ENCODE measurements at places on chromosomes 7 and 10.

- DNase-seq = no peak
Measured at GRCh38 chr10:62018131-62018911, 116.8 kb downstream of the ARID5B start.

DNA sequence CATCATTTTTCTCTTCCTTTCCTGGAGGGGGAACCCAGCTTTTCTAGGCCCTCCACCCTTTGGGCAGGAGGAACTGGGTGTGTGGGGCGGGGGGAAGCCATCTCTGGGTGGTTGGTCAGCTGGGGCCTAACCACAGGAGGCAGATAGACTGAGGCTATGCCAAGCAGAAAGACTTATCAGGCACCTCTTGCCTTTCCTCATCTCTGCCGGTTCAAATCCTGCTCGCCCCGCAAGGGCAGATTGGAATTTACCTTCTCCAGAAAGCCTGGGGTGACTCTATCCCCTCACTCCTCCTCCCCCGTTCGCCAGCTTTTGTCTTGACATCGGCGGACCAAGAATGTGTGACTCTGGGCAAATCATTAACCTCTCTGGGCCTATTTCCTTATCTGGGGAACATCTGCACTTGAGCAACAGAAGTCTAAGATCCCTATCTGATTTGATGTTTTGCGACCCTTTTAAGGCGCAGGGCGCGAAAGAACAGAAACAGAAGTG is 584 bp upstream of the GARS1 start:
- DNase-seq = peak; percentile 34

GRCh38 chr10:17022896-17023295 is 106.7 kb downstream of the CUBN start:
- no peak for DNase-seq

DNA sequence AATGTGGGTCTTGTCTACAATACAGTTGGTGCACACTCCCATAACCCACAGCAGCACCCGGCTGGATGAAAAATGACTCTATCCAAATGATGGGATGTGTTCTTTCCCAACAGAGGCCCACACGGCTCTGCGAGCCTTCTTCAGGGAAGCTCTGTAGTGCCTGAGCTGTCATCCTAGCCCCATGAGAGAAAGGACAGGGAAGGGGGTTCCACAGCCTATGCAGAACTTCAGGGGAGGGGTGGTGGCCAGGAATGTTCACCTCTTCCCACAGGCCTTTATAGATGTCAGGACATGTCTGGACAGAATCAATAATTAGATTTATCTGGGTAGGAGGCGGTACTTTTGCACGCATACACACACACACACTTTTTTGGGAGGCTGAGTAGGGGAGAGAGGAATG is 109.0 kb downstream of the JCAD start:
- DNase-seq = no peak

GRCh38 chr7:50851451-50851850 is 68.8 kb upstream of the GRB10 start:
- DNase-seq = no peak

GRCh38 chr10:89553064-89553734 is 17.8 kb upstream of the SLC16A12 start:
- DNase-seq = no peak

DNA sequence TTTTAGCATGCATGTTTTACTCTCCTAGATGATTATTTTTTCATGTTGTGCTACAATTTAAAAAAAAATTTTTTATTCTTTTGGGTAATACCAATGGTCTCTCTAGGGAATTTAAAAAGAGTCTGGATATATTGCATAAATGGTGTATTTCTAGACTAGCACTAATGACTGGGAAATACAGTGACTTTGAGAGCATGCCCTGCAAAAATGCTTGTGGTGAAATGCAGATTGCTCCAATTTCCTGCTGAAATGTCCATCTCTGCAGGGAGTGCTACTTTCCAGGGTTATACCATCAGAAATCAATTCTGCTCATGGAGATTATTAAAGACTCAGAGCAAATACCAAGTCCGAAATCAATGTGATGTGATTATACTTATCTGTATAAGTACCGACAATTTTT is 186.1 kb downstream of the PRKG1 start:
- no peak for DNase-seq

- DNase-seq = peak; percentile 34
Measured at GRCh38 chr7:66837007-66837406, 84.0 kb upstream of the TMEM248 start.

- no peak for DNase-seq
Measured at GRCh38 chr7:91330191-91330808, 66.1 kb downstream of the FZD1 start.

DNA sequence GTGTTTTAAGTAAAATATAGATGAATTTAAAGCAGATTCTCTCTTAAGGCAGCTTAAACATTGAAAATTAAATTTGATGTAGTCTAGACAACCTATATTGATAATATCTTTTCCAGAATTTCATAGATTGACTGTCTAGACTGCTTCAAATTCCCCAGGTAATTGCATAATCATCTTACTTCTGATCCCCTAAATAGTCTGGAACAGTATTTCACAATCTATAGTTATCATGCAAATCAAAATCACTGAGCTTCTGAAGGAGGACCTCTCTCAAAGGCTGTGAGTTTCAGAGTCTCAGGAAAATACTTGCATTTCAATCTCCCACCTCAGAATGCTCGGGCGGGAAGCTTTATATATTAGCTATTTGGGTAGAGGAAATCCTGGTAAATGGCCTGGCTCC is 87.3 kb downstream of the SEMA3A start:
- DNase-seq = no peak

GRCh38 chr10:132542819-132543218 is 5.2 kb downstream of the INPP5A start:
- no peak for DNase-seq

GRCh38 chr10:10564081-10564794 is 453.4 kb upstream of the CELF2 start:
- DNase-seq = no peak

DNA sequence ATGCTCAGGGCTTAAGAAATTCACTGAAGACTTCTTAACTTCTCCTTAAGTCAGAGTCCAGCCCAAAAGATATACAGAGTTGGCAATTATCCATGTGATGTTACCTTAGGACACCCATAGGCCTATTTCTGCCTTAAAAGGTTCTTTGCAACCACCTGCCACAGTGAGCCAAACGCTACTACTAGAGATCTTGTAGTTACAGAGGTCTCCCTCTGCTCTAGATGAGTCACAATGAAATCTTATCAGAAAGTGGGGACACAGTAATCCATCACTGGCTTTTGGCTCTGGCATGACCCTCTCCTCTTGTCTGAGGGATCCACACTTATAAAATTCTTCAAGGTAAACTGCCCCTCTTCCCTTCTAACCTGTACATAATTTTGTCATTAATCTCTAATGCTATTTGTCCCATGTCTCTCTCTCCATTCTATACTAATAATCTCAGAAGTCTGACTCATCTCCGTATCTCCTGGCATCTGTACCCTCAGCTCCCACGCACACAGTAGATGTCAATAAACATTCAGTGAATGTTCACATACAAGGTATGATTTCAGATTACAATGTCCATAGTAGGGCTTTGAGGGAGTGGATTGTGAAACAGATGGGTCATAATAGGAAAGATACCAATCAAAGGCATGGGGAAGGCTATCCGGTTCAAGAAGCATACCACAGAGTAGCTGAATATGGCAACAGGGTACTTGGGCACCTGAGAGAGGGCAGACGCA is 112.1 kb downstream of the SGMS1 start:
- DNase-seq = no peak

DNA sequence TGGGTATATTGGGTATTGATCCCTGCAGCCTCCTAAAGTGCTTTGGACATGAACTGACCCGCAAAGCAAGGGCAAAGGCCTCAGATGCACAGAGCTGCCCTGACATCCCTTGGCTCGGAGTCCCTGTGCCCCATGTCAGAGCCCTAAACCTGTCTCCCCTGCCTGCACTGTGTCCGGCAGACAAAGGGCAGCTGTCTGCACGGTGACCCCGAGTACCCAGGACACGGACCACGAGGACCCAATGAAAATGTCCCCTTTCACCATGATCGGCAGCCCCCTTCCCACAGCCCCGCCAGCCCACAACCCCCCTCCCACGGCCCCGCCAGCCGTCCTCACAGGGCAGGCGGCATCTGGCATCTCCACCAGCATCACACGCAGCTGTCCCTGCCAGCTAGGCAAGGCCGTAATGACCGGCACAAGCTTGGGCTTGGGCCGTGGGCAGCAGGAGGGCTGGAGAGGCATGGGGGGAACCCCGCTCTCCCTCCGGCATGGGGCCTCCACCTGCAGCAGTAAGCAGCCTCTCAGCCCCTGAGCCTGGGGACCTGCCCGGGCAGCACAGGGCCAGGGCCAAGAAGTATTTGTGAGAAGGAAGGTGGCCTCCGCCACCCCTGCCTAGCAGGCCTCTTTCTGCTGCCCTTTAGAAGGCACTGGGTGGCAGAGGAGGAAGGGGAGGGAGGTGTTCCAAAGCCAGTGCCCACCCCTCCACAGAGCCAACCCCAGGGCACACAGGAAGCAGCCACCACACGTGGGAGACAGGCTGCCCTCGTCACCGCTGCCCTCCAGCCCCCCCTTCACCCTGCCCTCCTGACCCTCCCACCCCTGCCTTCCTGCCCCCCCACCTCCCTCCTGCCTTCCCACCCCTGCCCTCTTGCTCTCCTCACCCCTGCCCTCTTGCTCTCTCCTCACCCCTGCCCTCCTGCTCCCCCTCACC is 10.1 kb downstream of the NUDT1 start:
- DNase-seq = no peak

- DNase-seq = no peak
Measured at GRCh38 chr10:74500026-74500704, 326.2 kb upstream of the KAT6B start.

DNA sequence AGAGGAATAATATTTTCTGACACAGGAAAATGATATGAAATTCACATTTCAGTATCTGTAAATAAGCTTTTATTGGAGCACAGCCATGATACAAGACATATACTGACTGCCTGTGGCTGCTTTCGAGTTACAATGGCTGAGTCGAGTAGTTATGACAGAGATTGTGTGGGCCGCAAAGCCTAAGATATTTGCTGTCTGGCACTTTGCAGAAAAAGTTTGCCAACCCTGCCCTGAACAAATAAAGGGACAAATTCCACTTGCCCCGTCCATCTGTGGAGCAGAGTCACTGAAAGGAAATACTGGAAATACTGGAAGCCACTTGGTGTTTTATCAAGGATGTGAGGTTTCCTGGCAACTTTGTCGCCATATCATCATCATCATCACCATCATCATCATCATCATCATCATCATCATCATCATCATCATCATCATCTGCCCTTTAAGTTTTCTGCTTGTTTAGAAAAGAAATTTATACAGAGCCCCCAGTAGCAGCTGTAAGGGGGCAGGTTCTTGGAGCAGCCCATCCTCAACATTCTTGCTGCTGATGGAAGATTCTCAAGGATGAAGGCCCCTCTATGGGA is 85.8 kb downstream of the TCF7L2 start:
- no peak for DNase-seq

- no peak for DNase-seq
Measured at GRCh38 chr10:58206251-58206650, 61.4 kb downstream of the IPMK start.

DNA sequence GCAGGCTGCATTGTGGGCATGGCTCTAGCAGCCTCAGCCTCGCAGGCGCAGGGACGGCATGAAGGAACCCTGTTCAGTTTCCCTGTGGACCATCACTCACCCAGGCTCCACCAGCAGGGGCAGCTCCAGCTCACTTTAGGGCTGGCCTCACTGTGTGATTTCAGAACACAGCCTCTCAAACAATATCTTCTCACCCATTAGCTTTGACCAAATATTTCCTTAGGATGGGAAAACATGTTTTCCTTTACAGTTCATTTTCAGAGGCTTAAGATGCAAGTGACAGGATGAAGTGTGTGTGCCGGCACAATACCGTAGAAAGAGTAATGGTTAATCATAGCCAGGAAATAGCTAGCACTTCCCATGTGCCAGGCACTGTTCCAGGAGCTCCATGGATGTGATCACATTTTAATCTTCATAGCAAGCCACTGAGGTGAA is 58.2 kb downstream of the LANCL2 start:
- DNase-seq = no peak

GRCh38 chr10:26914898-26915297 is 54.1 kb upstream of the ABI1 start:
- no peak for DNase-seq

- no peak for DNase-seq
Measured at GRCh38 chr7:97751566-97751965, 19.7 kb downstream of the TAC1 start.

DNA sequence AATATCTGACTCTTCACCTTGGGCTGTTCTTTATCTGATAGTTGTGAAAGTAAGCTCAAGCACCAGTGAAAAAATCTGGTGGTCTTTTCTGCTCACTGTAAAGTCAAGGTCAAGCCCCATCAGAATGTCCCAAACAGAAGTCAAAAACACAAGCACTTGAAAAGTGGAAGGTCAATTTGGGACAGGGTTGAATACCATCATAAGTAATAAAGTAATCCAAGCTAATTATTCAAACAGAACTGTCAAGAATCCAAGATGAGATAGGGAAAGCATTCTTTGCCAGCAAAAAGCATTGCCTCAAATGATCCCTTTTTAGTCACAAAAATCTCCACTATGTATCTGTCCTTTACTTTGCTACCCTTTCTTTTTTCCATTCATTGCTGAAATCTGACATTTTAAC is 430.1 kb upstream of the NPVF start:
- DNase-seq = no peak

DNA sequence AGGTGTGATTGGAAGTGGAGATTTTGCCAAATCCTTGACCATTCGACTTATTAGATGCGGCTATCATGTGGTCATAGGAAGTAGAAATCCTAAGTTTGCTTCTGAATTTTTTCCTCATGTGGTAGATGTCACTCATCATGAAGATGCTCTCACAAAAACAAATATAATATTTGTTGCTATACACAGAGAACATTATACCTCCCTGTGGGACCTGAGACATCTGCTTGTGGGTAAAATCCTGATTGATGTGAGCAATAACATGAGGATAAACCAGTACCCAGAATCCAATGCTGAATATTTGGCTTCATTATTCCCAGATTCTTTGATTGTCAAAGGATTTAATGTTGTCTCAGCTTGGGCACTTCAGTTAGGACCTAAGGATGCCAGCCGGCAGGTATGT is 13.6 kb downstream of the STEAP2 start:
- DNase-seq = no peak

DNA sequence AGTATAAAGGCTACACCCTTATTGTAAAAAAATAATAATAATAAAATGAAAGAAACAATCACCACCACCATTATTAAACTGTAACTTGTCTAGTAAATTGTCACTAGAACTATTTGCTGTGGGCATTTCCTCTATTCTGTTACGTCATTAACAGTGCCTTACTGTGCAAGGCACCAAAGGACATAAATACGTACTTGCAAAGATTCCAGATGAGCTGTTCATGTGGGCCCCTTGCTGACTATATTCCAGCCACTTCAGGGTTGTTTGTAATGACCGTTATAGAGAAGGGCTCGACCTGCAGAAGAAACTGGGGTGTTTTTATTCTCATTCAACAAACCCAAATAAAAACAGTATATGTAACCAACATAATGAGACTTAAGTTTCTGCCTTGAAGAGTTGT is 60.4 kb downstream of the KLRG2 start:
- no peak for DNase-seq

DNA sequence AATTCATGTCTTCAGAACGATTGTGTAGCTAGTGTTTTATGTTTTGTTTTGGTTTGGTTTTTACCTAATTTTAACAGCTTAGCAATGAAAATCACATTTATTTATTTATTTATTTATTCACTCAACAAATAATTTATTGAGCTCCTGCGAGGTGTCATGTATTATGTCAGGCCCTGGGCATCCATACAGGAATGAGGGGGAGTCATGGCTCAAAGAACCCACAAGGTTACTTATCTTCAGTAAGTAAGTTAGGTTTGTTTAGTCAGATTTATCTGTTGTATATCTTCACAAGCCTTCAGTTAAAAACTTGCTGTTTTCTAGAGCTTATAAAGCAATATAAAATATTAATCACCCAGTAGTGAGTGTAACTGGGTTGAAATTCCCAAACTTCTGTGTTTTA is 45.4 kb downstream of the FOXP2 start:
- DNase-seq = no peak
